LoVo (cell line): ENCODE measurements at places on chromosomes 7 and 10.

GRCh38 chr7:47418601-47419309 lies 163.2 kb downstream of the TNS3 start:
- DNase-seq = no peak

- DNase-seq = no peak
These were observed 411.9 kb downstream of the GRM8 start for GRCh38 chr7:126840869-126841268.

GRCh38 chr10:79084012-79084971 lies 15.5 kb downstream of the ZMIZ1 start:
- DNase-seq = peak; percentile 30

DNA sequence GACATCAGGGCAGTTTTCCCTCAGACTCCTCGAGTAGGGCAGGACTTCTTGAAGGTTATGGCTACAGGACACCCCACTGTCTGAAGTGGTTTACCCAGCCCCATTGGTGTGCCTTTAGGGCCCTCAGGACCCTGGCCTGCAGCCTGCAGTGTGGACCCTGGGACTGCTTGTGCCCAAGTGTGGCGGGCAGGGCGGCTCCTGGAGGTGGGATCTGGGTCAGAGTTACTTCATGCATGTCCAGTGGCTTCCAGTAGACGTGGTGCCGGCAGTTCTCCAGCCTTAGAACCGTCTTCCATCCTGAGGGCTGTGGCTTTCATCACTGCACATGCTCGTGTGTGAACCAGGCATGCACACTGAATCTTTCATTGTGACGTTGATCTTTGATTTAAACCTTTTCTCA lies 16.7 kb downstream of the EIF3B start:
- DNase-seq = no peak
